ENCODE measurements at places on chromosomes 1 and 21.

- DNase-seq = no peak
Measured at GRCh38 chr21:15159382-15160020, 94.7 kb upstream of the NRIP1 start.

DNA sequence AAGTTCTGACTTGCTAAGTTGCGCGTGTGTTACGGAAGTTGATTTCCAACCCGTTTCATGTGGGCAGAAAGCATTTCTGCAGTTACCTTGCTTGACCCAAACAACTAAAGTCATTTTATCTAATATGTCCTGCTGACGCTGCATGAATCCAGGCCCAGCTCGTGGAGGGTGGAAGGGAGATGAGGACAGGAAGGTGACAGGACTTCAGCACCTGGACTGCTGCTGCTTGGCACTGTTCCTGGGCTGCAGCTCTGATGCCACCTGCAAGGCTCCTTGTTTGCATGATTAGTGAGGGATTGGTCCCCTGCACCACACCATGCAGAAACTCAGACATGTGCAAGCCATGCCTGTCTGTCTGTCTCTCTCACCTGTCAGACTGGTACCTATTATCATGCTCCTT lies 198.4 kb downstream of the PRDM2 start:
- DNase-seq = no peak

- no peak for DNase-seq
Measured at GRCh38 chr1:89519779-89520358, 4.8 kb upstream of the LRRC8B start.

DNA sequence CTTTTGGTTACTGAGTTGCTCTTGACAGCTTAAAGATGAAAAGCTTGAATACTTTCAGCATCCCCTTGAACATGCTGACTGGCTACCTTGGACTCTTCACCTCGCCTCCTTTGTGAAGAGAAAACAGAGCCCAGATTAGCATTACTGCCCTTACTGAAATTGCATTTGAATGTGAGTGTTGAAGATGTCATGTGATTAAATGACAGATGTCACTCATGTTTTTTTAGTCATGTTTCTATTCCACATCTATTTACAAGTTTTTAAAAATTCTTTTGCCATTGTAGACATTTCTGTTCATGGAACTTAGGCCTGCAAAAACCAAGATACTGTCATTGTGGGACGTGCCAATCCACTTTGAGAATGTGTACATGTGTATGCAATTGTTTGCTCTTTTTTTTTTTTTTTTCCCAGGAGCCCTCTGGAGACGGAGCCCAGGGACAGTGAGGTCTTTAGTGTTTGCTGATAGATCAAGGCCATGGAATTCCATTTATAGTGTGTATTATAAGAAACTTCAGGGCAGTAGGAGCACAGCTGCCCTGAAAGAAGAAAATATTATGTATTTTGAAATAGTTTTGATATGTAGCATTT lies 25.7 kb upstream of the IVNS1ABP start:
- DNase-seq = no peak

GRCh38 chr1:205593532-205593931 lies 38.3 kb downstream of the ELK4 start:
- no peak for DNase-seq

DNA sequence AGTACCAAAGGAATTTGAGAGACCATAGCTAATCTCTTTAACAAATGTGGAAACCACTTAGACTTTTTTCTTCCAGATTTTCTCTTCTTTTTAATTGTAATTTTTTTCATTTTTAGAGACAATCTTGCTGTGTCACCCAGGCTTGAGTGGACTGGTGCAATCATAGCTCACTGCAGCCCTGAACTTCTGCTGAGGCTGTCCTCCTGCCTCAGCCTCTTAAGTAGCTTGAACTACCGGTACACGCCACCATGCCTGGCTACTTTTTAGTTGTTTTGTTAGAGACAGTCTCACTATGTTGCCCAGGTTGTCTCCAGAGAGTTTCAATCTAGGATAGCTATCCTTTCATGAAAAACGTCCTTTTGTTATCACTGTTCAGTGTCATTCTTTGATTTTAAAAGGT lies 15.0 kb downstream of the PRRC2C start:
- DNase-seq = no peak

DNA sequence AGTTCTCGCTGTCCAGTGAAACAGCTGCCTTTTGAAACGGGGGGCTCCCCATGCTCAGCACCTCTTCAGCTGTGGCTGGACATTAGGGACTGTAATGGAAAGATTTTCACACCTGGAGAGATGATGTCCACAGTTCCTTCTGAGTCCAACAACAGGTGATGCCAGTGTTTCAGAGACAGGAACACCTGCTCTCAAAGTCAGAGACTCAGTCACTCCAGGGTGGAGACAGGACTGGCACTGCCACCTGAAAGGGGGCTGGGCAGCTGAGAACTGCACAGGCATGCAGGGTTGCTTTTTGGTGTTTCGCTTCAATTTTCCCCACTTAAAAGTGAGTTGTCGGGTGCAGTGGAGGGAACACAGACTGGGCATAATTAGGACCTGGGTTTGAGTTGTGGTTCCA lies 124.8 kb downstream of the GALNT2 start:
- no peak for DNase-seq

DNA sequence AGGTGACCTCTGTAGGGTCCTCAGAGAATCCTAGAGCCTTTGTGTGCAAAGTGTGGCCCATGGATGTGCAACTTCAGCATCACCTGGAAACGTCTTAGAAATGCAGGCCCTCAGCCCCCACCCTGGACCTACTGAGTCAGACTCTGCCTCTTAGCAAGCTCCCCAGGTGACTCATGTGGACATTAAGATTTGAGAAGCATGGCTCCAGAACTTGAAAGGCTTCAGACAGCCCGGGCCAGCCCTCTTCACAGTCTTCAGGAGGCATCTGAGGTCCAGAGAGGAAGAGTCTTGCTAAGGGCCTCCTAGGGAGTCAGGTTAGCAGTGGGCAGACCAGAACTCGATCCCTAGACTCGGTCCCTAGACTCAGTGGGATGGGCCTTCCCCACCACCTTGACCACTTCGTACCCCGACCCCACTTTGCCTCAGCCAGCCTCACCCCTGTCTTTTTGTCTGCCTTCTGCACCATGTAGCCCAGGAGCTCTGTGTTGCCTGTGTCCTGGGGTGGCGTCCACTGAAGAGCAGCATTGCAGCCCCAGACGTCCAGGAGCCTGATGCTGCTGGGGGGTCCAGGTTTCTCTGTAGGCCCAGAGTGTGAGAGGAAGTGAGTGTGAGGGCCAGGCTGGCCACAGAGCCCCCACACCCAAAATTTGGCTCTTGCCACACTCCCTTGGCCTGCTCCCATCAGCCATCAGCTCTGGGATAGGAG lies 4.8 kb downstream of the MYBPH start:
- DNase-seq = no peak

- DNase-seq = no peak
Measured at GRCh38 chr21:38772646-38773045, 33.1 kb upstream of the ETS2 start.

GRCh38 chr21:37829447-37829846 lies 86.8 kb downstream of the KCNJ6 start:
- no peak for DNase-seq

DNA sequence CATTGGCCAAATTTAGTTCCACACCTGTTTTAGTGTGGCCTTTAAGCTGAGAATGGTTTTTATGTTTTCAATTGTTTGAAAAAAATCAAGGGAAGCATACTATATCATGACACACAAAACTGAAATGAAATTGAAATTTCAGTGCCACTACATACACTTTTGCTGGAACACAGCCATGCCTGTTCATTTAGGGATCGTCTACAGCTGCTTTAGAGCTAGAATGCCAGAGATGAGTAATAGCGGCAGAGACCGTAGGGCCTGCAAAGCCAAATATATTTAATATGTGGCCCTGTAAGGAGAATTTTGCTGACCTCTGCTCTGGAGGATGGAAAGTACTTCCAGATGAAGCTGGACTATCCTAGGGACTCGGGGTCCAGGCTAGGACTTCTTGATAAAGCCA lies 62.5 kb upstream of the LYST start:
- no peak for DNase-seq

DNA sequence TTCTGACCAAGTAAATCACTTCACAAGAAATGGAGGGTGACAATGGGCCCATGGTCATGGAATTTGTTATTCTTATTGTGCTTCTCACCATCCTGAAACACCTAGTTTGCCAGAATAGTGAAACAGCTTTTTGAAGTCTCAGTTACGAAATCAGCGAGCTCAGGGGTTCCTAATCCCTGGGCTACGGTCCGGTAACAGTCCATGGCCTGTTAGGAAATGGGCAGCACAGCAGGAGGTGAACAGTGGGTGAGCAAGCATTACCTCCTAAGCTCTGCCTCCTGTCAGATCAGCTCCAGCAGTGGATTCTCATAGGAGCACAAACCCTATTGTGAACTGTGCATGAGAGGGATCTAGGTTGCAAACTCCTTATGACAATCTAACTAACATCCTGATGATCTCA lies 1356.3 kb downstream of the KCNT2 start:
- DNase-seq = no peak

DNA sequence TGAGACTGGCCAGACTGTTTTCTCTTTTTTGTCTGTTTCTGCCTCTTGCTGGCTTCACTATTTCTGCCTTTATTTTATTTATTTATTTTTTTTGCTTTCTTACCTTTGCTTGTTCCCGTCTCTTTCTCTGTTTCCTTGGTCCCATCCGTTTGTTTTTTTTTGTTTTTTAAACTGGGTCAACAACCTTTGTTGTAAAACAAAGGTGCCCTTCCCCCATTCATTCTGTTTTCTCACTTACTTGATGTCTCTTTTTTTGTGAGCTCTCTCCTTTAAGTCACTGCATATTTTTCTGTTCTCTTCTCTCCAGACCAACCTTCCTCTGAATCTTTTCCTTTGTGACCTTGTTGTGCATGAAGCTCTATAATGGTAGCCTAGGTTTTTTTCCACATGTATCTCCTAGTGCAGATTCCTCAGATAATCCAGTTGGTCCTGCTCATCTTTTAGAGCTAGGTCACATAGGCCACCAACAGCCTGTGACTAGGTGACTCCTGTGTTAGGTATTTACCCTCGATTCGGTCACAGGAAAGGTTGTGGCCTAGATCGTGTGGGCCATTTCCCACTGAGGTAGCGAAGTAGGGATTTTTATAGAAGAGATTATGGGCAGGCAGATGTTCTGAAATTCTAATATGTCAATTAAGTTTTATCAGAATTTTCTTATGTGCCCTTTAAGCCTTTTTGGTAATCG lies 15.9 kb downstream of the GNAI3 start:
- no peak for DNase-seq

DNA sequence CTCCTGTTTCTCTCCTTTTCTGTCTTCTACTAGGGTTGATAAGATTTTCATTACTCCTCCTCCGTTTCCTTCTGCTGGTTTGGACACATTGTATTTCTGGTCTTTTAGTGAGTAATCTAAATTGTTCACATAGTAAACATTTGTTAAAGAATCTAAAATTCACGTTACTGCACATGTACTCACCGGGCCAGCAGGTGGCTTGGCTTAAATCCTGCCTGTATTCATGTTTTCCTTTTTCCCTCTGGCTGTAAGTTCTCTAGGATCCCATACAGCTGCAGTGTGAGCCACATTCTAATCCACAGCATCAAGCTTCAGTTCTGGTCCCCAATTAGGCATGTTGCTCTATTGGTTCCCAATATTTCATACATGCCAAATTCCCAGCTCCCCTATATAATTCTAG lies 958.3 kb downstream of the ADGRL2 start:
- DNase-seq = no peak

DNA sequence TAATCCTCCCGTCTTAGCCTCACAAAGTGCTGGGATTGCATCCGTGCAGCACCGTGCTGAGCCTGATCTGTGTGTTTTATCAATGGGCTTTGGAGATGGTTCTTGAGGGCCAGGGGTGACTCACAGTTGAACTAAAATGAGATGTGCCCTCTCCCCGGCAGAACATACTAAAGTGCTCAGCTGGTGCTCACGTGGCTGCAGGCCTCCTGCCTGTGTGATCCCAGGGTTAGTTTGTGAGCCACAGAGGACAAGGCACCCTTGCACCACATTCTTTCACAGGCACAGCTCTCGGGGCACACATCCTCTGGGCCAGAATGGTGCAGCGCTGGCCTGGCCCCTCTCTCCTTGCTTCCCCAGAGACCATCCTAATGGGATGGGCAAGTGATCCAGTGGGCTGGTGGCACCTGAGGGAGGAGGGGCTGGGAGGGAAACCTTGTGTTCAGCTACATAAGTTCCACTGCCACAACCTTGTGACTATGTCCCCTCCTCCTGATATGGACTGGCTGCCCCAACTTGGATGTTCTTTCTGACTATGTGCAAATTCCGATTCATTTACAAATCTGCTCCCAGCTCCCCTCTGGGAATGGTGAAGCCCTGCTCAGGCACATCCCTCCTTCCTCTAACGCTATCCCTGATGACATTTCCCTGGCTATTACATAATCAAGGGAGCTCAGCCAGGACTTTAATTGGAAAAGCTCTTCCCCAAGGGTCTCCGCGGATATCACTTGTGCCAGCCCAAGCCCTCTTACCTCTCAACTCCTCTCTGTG lies 197.0 kb upstream of the EDN2 start:
- DNase-seq = no peak

- no peak for DNase-seq
Measured at GRCh38 chr1:114455102-114455785, 55.8 kb downstream of the TRIM33 start.

- no peak for DNase-seq
Measured at GRCh38 chr1:100449477-100449876, 88.5 kb upstream of the GPR88 start.

GRCh38 chr1:244271691-244272308 lies 179.9 kb downstream of the ADSS2 start:
- no peak for DNase-seq

- DNase-seq = no peak
Measured at GRCh38 chr1:40755067-40755466, 28.5 kb upstream of the KCNQ4 start.

DNA sequence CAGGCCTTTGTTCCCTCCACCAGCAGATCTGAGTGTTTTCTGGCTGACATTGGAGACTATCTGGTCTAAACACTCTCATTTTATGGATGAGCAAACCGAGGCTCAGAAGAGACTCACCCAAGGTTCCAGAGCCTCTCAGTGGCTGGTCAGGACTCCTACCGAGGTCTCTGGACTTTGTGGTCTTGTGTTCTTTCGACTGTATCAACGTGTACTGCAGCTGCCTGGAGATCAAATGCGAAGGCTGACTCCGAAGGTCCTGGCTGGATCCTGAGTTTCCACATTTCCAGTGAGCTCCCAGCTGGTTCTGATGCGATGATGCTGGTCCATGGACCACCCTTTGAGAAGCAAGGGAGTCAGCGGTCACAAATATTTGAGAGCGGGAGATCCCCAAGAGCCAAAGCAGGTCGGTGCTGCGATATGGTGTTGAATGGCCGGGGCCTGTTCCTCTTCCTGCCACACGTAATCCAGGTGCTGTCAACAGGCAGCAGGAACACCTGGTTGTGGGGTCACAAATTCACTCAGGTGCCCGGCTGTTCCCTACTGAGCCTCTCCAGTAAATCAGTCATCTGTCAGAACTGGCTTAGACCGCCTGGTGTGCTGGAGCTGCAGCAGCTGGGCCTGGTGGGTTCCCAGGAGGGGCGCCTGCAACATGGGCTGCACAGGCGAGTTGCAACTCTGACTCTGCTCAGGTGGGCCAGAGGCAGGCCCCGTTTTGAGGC lies 94.8 kb upstream of the USP24 start:
- DNase-seq = no peak

- DNase-seq = no peak
Measured at GRCh38 chr1:206925106-206925736, 3.5 kb upstream of the FCMR start.
